ENCODE measurements at places on chromosomes 7 and 10.

DNA sequence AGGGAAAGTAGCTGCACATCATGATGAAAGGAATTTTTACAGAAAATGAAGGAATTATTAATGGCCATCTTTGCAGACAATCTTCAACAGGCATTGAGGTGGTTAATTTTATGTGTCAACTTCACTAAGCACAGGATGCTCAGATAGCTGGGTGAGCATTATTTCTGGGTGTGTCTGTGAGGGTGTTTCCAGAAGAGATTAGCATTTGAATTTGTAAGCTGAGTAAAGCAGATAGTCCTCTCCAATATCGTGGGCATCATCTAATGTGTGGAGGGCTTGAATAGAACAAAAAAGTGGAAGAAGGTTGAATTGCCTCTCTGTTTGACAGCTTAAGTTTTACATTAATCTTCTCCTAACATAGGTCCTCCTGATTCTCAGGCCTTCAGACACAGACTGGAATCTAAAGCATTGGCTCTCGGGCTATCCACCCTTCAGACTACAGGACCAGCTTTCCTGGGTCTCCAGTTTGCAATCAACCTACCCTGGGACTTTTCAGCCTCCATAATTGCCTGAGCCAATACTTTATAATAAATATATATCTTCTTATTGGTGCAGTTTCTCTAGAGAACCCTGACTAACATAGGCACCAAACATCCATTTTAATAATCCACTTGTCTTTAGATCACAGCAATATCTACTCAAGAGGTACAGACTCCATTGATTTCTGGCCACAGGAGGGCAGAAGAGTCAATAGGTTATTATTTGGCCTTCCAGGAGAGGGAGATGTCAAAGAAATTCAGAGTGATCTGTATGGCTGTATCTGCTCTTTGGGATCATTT lies 10.5 kb upstream of the CRPPA start:
- DNase-seq: no peak

GRCh38 chr7:71716690-71717089 lies 584.7 kb downstream of the GALNT17 start:
- DNase-seq: no peak

DNA sequence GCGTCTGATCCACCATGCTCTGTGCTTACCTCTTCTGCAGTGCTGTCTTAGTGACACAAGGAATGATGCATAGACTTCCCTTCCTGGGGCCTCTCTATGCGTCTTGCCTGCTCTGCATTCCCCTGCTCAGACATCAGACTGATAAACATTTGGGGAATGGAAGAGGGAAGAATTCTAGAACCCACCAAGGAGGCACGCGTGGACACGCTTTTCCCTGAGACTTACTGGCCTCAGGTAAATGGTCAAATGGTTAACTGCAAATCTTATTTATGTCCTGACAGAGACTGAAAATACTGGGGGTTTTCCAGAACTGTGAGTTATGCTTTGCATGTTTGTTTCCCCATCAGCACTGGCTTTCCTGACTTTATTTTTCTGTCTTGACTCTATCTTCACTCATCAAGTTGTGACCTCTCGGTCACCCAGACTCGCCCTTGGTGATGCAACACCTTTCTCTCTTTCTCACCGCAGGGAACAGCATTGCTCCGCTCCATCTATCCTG lies 285.9 kb upstream of the FZD8 start:
- DNase-seq: no peak

GRCh38 chr7:130394421-130395195 lies 14.3 kb downstream of the CPA1 start:
- no peak for DNase-seq

GRCh38 chr10:131044379-131045111 lies 267.0 kb downstream of the TCERG1L start:
- no peak for DNase-seq

GRCh38 chr7:133829336-133829897 lies 297.7 kb upstream of the LRGUK start:
- DNase-seq: no peak

DNA sequence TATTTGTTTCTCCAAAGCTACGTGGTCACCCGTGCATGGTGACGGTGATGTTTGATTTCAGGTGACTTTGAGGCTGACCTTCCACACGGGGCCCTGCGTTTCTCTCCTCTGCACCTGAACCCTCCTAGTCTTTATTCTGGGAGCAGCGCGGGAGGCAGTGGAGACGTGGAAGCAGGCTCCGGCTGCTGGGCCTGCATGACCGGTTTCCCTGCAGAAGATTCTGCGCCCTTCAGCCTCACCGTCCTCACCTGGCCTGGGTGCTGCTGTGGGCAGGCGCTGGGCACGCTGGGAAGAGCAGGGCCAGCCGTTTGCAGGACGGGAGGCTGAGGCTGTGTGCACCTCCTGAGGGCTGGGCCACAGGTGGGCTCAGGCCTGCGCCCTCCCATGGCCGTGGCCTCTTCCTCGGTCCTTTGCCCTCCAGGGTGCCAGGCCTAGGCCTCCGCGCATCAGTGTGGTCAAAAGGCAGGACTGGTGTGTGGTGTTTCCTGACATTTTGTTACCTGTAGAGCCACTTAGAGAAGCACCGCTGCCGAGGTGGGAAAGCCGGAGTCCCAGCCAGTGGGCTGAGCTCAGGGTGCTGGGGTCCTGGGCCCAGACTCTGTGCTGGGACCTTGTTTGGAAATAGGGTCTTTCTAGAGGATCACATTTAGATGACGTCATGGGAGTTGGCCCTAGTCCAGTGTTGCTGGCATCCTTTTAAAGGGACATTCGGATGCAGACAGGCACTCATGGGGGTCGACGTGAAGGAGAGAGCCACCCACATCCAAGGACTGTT lies 478.3 kb downstream of the DNAJB6 start:
- DNase-seq: no peak

GRCh38 chr10:43223056-43223455 lies 43.8 kb downstream of the RASGEF1A start:
- no peak for DNase-seq

DNA sequence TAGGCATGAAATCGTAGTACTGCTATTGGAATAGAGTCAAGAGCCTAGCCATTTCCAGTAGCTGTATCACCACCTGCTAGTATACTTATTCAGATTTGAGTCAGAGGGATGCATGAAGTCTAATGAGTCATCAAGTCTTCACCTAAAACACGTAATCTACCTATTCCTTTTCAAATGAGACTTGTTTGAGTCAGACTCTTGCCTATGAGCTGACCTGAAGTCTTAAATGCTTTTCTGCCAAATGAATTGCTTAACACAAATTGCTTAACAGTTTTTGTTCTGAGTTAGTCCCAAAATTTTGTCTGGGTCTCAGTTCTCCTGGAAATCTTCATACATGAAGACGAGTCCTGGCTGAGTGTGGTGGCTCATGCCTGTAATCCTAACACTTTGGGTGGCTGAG lies 165.2 kb downstream of the GNAT3 start:
- DNase-seq: no peak

GRCh38 chr10:30282221-30282620 lies 66.9 kb downstream of the MTPAP start:
- no peak for DNase-seq

- no peak for DNase-seq
Measured at GRCh38 chr7:65235586-65235985, 138.1 kb upstream of the ZNF92 start.
